Fibroblast of skin of back (primary cell): ENCODE measurements at places on chromosomes 6 and 20.

GRCh38 chr6:8644306-8644705, 209.0 kb upstream of the SLC35B3 start:
- DNase-seq, result no peak

DNA sequence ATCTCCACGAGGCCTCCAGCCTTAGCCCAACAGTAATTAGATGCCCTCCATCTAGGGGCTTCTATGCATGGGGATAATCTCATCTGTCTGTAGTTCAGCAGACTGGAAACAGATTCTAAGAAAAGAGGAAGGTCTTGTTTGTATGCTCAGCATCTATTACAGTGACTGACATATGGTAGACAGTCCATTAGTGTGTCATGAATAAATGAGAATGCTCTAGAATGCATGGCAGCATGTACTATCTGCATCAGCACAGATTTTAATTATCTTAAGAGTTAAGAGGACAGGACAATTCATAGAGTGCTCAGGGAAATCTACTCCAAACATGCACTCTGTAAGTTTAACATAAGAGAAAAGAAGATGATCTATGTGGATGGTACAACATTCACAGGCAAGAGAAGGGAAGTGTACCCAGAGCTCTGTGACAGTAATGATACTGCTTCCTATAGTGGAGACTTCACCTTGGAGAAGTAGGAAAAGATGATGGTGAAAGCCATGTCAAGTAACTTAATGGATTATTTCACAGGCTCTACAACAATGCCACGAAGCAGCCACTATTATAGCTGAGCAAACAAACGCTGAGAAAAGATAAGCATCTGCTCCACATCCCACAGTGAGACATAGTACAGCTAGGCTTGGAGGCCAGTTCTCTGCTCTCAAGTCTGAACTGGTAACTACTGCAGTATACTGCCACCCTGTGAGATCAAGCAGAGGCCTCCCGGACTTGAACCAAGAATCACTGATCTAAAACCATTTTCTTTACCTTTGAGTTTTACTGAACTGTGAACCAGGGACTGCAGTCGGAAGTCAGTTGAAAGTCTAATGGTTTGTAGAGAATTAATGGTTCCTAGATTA, 309.2 kb upstream of the SPTLC3 start:
- DNase-seq, result no peak

DNA sequence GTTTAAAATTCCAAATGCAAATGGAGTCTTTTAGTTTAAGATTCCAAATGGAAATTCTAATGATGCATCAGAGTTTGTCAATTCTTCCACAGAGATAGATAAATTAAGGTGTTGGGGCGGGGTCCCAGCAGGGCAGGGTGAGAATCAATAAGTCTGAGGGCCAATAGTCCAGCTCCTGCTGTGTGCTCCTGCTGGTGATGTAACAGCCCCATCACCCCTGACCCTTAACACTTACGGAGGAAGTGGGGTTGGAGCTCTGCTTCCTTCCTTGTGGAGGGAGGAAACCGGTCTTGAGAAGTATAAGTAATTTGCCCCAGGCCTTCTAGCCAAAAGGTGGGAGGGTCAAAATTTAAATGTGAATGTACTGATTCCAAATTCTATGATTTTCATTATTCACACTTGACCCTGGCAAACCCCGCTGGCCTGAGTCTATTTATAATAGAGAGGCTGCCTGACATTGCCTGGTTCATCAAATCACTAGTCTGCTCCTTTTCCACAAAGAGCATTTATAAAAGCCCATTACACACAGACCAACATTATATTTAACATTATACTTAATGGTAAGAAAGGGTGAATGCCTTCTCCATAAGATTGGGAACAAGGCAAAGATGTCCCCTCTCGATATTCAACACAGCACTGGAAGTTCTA, 17.2 kb downstream of the ZBTB2 start:
- DNase-seq, result no peak

DNA sequence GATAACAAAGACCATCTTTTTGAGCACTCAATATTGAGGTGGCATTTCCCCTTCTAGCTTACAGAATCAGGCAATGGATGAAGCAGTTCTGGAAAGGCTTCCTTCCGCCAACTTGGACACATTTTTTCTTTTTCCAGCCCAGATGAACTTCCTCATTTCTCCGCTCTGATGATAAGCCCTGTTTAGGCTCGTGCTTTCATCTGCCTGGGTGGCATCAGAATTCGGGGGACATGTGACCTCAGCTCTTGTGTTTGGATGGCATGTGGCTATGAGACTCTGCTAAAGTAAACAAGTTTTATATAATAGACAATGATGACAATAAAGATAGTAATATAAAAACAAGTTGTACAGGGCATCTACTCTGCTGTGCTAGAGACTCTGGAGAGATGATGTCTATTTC, 796.7 kb downstream of the DHX35 start:
- DNase-seq, result no peak

GRCh38 chr6:11428895-11429294, 108.7 kb upstream of the TMEM170B start:
- peak; percentile 73 for DNase-seq

DNA sequence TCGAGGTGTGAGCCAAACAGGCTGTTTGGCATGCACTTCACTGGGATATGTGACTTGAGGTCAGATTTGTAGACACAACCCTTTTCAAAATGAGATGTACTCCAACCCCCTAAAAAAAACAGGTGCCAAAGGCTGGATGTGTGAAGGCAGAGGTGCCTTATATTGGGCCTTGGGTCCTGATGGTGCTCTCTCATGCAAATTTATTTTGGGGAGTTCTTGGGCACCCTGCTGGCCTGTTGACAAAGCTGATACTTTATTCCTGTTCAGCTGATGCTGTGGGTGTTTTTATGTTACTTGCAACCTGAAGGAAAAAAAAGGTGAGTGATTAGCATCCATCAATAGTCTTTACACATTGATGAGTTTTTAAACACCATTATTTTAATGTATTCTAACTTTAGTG, 121.5 kb downstream of the DNAH8 start:
- DNase-seq, result no peak

DNA sequence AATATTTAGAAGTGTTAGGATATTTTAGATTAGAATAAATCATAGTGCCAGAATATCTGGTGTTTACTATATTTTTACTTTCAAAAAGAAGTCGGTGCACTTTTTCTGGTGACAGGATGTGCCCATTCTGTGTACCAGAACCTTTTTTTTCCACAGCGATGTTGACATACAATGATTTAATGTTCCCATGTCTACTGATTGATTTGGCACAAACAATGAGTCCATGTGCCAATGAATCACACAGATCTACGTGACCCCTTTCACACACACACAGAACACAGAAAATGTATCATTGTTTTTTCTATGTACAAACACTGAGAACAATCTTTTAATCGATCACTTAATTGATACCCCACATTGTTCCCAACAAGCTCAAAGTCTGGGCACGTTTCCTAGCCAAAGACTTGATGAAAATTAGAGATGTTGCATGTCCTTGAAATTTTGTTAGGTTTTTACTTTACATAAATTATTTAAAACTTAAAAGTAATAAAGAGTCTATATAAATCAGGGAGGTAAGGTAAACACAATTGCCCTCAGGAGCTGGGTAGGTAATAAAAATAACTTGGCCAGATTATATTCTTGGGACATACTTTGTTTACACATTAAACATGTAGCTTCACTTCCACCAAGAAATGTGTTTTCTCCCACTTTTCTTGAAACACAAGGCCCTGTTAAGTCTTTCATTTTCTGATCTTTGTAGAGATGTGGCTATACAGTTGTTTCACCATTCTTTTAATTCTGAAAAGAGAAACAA, 36.4 kb upstream of the SOX4 start:
- no peak for DNase-seq

DNA sequence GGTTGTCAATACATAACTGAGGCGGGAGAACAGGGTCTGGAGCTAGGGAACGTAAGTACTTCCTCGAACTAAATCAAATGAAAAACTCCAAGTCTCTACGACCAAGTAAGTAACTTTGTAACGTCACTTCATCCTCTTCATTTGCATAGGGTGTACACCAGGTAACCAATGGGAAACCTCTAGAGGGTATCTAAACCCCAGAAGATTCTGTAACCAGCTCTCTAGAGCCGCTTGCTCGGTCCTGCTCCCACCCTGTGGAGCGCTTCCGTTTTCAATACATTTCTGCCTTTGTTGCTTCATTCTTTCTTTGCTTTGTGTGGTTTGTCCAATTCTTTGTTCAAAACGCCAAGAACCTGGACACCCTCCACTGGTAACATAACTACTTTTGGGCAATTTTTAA, 133.5 kb upstream of the TMEM170B start:
- DNase-seq, result no peak

DNA sequence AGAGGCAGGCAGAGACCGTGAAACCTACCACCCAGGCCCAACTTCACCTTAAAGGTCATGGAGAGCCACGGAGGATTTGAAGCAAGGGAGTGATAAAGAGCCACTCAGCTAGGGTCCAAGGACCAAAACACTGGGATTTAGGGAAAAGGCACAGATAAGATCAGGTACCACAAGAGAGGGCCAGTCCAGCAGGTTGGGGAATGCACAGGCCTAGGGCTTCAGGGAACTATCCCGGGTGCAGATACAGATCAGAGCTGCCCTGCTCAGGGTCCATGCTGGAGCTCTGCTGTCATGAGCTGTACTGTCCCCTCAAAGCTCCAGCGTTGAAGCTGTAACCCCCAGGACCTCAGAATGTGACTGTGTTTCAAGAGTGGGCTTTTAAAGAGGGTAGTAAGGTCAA, 16.9 kb downstream of the SLC22A23 start:
- no peak for DNase-seq

DNA sequence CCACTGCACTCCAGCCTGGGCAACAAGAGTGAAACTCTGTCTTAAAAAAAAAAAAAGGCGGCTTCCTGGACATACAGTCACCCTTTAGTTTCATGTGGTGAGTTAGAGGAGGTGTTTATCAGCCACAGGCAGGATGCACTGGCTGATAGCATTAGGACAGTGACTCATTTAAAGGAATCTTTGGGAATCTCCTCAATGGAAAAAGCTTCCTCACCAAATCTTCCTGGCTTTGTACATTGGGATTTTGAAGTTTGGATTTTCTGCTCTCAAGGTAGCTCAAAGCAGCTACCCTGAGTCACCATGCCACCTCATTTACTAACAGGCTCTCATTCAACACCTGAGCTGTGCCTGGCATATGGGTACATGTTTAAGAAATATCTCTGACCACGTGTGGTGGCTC, 20.2 kb downstream of the PRPH2 start:
- peak; percentile 76 for DNase-seq

DNA sequence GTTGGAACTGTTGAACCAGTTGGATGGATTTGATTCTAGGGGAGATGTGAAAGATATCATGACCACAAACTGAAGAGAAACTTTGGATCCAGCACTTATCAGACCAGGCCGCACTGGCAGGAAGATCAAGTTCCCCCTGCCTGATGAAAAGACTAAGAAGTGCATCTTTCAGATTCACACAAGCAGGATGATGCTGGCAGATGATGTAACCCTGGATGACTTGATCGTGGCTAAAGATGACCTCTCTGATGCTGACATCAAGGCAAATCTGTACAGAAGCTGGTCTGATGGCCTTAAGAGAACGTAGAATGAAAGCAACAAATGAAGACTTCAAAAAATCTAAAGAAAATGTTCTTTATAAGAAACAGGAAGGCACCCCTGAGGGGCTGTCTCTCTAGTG, 72.8 kb upstream of the CDYL start:
- DNase-seq, result no peak

GRCh38 chr6:22392711-22393110, 95.9 kb upstream of the PRL start:
- peak; percentile 73 for DNase-seq
